ENCODE measurements at places on chromosomes 5 and 9. TPM values are rescaled to one million over a fixed set of nuclear protein-coding genes. Genes with fewer than 3 reads are reported as not detected.

CARTPT gene
- not detected for total RNA-seq

GRCh38 chr5:137356127-137356526 lies 143.0 kb downstream of the SPOCK1 start:
- DNase-seq = no peak

- no peak for DNase-seq
These were observed 173.0 kb upstream of the PDE4D start for GRCh38 chr5:60066502-60066901.

DNA sequence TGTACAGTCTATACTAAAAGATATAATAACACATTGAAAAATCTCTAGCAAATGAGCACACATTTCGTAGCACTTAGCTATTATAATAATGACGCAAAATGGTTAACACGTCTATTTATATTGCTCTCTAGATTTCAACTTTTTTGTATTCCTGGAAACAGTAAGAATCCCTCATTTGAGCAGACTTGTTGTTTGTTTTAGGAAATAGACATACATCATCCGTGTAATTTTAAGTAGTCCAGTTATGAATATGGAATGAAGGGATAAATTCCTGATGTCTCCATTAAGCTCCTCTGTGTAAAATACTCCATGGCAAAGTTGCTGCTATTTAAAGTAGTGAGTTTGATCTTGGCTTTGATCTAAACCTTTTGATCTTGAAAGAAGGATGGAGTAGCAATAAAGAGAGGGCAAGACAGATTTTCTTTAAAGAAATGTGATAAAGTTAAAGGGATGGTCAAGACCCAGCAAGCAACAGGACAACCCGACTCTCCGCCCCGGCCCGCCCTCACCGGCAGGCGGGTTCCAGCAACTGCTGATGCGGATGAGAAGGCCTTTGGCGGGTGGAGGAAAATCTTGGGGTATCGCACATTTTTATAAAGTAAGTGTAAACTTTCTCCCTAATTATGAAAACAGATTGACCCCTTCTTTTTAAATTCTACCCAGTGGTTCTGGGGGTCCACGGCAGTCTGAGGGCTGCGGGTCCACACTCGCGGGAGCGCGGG lies 277.4 kb downstream of the AOPEP start:
- DNase-seq = no peak

C9orf152 gene
- not detected for total RNA-seq

GRCh38 chr5:169248550-169248949 lies 52.4 kb downstream of the SLIT3 start:
- no peak for DNase-seq

- no peak for DNase-seq
These were observed 19.6 kb upstream of the MAPKAP1 start for GRCh38 chr9:125726456-125727132.

PCDHB2 gene
- total RNA-seq = not detected

F12 gene
- total RNA-seq = 1.3 TPM

DNA sequence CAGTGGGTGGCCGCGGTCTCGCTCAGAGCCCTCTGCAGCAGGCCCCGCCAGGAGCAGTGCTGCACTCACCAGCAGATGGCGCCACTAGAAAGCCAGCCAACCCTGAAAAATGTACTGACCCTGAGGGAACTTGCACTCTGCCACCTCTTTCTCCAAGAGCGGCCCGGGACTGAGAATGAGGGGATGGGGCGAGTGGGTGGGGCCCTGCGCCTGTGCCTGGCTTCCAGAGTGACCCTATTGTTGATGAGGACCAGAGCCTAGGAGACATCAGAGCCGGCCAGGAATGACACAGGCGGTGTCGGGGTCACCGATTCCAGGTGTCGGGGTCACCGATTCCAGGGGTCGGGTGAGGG lies 2.9 kb upstream of the IL17B start:
- DNase-seq = peak; percentile 77

SLC25A2 gene
- 1.1 TPM for total RNA-seq

- DNase-seq = peak; percentile 51
These were observed 42.1 kb upstream of the GPR21 start for GRCh38 chr9:122991370-122991830.

- DNase-seq = no peak
These were observed 70.7 kb downstream of the GCNT1 start for GRCh38 chr9:76529653-76530052.

DNA sequence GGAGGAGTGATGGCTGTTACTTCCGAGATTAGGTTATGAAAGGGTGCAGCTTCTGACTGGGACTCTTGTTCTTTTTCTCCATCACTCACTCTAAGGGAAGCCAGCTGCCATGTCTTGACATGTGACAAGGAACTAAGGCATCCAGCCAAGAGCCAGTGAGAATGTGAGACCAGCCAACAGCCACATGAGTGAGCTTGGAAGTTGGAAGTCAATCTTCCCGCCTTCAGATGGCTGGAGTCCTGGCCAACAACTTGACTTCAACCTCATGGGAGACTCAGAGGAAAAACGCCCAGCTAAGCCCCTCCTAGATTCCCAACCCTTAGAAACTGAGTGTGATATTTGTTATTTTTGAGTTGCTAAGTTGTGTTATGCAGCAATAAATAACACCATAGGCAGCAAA lies 201.1 kb downstream of the SNX18 start:
- no peak for DNase-seq

- DNase-seq = no peak
These were observed 34.0 kb downstream of the B4GALT1 start for GRCh38 chr9:33133186-33133585.

DNA sequence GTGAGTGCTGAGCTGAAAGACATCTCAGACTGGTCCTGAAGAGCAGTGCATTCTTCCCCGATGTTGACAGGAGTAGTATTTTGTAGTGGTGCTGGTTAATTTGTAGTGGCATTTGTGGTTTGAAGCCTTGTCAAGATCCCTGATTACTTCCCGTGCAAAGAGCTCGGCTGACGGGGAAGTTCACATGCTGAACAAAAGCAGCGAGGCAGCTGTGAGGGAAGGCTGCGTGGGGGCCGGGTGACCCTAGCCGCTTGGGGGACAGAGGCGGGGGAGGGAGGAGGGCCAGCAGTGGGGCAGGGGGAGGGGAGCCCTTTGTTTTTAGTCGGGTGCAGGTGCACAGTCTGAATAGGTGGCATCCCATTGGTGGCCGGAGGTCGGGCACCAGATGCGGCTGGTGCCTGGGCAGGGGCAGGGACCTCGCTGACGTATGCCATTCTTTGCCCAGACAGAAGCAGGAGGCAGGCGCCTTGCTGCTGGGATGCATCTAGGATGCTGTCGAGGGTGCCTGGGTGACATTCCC lies 64.7 kb downstream of the CRB2 start:
- DNase-seq = no peak

DNA sequence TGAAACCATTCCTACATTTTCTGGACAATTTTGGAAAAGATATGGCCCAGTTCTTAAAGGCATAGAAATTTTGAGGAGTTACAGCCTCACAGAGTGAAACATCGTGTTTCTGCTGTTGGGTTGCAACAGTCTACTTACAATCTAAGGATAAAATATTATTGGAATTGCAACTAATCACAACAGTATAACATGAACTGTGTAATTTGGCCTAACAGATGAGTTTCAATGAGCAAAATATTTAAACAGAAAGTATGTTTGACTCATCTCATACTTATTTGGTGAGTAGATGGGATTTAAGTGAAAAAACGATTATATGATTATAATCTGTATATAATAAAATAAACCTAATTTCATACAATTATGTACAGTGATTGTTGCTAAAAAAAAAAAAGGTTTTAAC lies 1061.8 kb downstream of the CDH12 start:
- no peak for DNase-seq

DNA sequence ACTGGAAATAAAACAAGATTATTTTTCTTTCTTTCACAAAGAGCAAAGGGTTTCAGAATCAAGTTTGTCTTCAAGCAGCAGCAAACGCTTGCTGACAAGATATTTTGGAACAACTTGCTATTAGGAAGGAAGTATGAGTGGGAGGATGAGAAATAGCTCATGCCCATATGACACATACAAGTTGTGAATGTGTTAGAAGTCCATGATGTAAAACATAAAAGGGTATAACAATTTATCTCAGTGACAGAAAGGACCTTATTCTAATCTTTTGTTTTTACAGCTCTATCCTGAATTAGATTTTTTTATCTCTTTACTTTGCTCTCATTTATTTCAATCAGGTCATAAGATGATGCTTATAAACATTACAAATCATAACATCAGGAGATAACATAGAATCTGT lies 516.6 kb upstream of the MEF2C start:
- DNase-seq = no peak

GRCh38 chr5:179872055-179872827 lies 13.6 kb upstream of the MRNIP start:
- DNase-seq = no peak

DNA sequence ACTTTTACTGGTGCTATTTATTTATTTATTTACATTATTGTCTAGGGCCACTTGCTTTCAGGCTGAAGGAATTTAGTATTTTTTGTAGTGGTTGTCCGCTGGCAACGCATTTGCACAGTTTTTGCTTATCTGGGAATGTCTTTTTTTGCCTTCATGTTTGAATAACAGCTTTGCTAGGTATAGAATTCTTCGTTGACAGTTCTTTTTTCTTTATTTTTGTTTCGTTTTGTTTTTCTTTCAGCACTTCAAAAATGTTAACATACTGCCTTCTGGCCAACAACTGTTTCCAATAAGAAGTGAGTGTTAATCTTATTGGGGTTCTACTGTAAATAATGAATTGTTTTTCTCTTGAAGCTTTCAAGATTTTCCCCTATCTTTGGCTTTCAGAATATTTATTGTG lies 252.7 kb upstream of the TARS1 start:
- no peak for DNase-seq

GRCh38 chr5:134420343-134420742 lies 8.7 kb upstream of the CDKN2AIPNL start:
- no peak for DNase-seq

HMMR gene
- 82.2 TPM for total RNA-seq

AIF1L gene
- 0.23 TPM for total RNA-seq

DNA sequence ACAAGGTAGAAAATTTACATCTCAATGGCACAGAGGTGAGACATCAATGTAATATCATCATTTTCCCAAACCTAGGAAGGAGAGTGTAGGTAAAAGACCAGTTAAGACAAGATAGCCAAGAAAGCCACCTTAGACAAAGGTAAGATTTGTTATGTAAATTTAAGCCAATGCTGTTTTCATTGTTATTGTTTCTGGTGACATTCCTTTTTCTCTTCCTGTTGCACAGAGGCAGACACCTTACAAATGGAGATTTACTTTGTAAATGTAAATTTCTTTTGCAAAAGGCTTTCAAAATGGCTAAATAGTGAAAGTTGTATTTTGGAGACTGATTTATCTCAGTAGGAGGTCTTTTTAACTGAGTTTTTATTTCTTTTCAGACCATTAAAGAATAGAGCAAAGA lies 159.1 kb downstream of the YIPF5 start:
- no peak for DNase-seq

DNA sequence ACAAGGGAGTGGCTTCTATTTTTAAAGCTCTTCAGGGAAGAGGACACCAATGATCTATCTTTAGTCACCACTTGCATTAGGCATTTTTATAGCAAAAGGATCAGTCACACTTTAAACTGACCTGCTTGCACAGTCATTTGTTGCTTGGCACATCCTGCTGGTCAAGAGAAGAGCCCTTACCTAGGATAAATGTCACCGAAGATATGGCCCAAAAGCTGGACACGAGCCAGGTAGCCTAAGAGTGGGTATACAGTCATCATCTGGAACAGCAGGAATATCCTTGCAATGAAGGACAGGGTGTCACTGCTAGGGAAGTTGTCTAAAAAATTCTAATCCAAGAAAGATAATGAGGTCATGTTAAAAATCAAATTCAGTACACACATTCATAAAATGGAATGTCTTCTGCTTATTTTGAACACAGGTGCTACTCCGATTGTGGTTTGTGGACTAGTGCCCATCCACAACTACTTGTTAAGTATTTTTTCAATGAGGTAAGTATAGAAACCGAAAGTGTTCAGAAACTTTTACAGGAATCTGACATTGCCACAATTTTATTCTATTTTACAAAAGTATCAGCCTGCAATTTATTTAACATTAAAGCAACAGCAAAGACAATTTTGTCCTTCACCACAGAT lies 78.4 kb downstream of the SLC38A9 start:
- DNase-seq = no peak

GRCh38 chr5:55866485-55866884 lies 15.3 kb downstream of the IL31RA start:
- no peak for DNase-seq

DNA sequence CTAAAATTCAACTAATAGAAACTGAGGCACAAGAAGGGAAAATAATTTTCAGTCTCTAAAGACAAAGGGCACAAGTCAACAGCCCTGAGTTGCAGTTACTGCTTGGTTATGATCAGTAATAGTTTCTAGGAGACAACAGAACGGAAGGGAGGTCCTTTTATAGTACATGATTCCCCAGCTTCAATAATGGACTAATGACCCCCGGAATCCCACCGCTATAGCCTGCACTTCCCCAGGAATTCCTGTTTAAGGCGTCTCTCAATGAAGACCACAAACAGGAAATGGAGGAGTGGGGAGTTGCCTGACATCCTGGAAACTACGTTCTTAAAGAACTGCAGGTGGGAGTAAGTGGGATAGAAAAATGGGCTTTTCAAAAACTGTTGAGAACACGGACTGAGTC lies 60.6 kb downstream of the DIAPH1 start:
- no peak for DNase-seq

GRCh38 chr5:91434348-91434747 lies 51.2 kb upstream of the ARRDC3 start:
- DNase-seq = no peak

ABHD17B gene
- 35.7 TPM for total RNA-seq

GRCh38 chr9:16579872-16580432 lies 290.5 kb downstream of the BNC2 start:
- DNase-seq = no peak

DNA sequence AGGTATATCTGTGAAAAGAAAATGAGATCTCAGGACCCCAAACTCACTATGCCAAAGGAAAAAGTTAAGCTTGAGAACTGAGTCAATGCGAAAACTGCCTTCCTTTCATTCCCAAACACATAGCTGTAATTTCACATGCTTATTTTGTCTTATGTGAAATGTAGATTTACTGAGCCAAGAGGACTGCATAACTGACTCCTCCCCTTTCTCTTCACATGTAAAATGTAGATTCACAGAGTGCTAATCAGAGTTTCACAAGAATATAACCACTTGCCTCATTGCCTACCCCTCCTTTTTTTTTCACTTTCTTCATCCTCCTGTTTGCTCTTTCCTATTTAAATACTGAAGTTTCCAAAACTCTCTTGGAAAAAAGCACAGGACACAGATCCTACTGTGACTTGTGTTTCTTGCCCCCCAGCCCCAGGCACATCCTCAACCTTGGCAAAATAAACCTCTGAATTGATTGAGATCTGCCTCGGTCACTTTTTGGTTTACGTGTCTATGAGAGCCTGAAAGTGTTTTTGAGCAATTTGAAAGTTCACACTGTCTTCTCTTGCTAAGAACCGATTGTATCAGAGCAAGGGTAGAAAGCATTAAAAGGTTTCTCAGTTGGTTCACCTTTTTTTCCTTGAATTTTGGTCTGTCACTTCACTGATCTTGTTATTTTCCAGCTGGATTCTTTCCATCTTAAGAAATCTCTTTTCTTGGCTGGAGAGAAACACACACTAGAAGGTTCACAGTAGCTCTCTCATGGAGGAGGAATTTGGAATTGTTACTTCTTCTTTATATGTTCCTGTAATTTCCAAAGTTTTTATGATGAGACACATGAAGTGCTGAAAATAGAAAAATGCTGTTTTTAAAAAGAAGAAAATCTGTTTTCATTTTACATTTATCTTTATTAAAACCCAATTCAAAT lies 44.8 kb upstream of the SNAPC3 start:
- no peak for DNase-seq

FOXD4L5 gene
- total RNA-seq = 0.23 TPM

SLC34A3 gene
- total RNA-seq = not detected

Measured in activated CD8-positive, alpha-beta memory T cell treated with anti-CD3 and anti-CD28 coated beads, Interleukin-2, amount 10 ng/mL, durations not matched to agents 7 days and 5 days (primary cell).